MM.1S (cell line): ENCODE measurements at places on chromosomes 5 and 9.

GRCh38 chr5:32526810-32527209 is 58.5 kb upstream of the SUB1 start:
- no peak for DNase-seq

GRCh38 chr9:134320868-134321471 is 5.3 kb upstream of the RXRA start:
- DNase-seq, result no peak

DNA sequence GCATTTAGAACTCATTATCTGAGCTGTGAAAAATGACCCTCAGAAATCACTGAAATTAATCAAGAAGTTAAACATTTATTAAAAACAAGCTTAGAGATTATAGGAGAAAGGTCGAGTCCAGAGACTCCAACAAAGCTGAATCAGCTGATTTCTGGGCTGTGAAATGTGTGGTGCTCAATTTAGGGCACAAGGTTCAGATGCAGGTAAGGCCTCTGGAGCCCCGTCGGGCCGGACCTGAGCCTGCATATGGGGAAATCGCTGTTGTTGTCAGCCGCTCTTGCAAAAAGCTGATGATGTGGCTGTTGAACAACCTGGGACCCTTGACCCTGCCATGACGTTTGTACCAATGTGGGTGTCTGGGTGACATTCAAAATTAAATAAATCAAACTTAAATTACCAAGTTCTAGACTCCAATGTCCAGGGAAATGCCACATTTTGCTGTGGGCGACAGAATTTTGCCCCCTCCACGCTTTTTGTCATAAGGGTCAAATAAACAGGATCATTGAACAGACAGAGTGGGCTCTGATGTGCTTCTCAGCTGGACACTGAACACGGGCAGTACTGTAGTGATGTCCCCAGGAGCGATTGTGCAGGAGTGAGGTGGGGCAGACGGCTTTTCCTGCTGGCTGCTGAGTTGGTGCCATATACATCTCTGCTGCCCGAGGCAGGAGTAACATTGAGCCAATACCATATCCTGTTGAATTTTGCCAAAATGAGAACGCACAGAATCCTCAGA is 27.2 kb upstream of the FBP1 start:
- no peak for DNase-seq

DNA sequence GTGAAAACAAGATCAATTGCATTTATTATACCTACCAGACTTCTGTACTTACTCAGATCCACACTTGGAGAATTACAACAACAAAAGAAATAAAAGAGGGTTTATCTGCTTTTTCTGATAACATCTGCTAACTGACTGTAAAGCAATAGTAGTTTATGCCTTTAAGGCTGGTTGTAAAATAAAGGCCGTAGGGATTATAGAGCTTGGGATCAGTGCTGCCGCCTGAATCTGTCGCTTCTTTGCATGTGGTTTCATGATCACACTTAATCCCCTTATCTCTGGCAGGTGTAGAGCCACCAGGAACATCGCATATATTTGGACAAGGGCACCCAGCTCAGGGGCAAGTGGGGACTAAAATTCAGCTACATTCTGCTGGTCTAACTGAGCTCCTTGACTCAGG is 146.7 kb downstream of the CCDC192 start:
- DNase-seq, result no peak

- no peak for DNase-seq
Observed at GRCh38 chr5:79509244-79509885, 4.6 kb downstream of the HOMER1 start.

DNA sequence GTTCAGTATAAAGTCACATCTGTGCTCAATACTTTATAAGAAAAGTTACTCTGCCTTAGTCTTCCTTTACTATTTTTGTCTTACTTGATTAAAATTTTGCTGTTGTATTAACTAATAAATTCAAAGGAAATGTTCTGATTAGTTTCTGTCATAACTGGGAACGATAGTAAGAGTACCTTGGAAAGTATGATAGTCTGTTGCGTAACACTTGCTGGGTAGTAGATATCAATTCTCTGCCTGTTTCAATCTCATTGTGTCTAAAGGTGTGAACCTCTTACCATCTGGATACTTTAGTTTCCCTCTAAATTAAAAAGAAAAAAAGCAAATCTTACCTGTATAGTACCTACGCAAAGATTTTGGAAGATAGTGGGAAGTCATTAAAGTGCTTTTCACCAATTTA is 48.5 kb downstream of the COMMD10 start:
- DNase-seq, result no peak

DNA sequence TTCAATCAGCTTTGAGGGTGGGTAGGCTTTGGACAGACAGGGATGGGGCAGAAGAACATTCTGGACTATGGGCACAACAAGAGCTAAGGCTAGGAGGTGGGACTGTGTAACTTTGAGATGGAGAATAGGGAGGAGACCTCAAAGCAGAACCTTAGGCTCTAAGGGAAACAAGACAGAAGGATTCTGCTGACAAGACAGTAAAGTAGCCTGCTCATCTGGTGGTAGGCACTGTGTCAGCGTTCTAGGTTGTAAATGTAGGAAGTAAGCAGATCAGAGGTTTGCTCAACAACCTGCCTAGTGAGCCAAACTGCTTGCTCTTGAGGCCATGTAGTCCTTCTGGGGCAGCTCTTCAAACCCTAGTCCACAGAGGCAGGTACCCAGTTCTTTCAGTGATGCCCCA is 15.0 kb upstream of the IL12B start:
- peak; percentile 90 for DNase-seq

GRCh38 chr9:98142182-98142907 is 23.3 kb upstream of the TRIM14 start:
- no peak for DNase-seq

DNA sequence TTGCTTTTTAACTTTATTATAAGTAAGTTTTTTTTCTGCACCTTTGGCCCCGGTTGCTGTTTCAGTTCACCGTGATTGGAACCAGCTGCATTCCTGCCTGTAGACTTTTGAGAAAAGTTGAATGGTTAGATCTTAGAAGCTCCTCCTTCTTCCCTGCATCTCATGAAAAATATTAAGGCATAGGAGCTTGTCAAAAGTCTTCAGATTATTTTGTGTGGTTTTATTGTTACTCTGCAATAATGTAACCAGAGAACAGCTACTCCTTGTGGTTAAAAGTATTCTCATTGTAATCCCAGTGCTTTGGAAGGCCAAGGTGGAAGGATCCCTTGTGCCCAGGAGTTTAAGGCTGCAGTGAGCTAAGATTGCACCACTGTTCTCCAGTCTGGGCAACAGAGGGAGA is 3.3 kb upstream of the SLC2A8 start:
- no peak for DNase-seq

GRCh38 chr5:10297646-10298204 is 10.0 kb downstream of the CMBL start:
- no peak for DNase-seq

GRCh38 chr9:99180662-99181061 is 41.1 kb downstream of the ALG2 start:
- DNase-seq, result no peak

GRCh38 chr9:20236676-20237075 is 385.6 kb downstream of the MLLT3 start:
- DNase-seq, result no peak

- no peak for DNase-seq
Observed at GRCh38 chr9:99360026-99360425, 137.9 kb downstream of the SEC61B start.

GRCh38 chr5:51392689-51393199 is 9.5 kb downstream of the ISL1 start:
- DNase-seq, result no peak

GRCh38 chr5:33894566-33894965 is 2.8 kb upstream of the ADAMTS12 start:
- DNase-seq, result no peak

- no peak for DNase-seq
Observed at GRCh38 chr5:95241635-95242034, 43.3 kb downstream of the MCTP1 start.

DNA sequence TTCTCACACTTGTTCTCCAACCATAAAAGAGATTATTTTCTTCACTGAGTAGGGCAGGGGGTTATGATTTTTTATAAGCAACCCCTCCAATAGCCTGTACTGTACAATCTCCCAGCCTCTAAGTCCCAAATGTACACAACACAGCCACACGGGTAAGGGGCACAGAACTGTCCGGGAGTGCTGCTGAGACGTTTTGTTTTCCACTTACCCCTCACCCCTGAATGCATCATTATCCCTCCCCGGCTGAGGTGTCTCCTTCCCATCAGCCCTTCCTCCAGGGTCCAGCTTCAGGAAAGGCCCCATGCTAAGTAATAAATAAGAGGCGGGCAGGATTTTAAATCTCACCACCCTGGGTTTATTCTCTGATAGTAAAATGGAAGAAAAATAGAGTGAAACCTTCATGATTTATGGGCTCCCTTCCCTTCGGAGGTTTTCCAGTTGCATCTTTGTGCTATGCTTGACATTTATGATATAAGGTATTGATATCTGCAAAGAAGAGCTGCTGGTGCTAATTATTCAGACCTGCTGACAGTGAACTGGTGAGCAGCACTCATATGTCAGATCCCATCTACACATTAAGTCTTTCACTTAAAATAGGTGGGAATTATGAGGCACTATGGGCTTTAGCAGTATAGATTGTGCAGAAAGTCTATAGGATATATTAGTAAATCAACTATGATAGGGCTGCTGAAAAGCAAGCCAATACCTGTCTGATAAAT is 67.2 kb upstream of the MEGF10 start:
- DNase-seq, result no peak

- no peak for DNase-seq
Observed at GRCh38 chr5:14366763-14367162, 214.8 kb upstream of the OTULINL start.

DNA sequence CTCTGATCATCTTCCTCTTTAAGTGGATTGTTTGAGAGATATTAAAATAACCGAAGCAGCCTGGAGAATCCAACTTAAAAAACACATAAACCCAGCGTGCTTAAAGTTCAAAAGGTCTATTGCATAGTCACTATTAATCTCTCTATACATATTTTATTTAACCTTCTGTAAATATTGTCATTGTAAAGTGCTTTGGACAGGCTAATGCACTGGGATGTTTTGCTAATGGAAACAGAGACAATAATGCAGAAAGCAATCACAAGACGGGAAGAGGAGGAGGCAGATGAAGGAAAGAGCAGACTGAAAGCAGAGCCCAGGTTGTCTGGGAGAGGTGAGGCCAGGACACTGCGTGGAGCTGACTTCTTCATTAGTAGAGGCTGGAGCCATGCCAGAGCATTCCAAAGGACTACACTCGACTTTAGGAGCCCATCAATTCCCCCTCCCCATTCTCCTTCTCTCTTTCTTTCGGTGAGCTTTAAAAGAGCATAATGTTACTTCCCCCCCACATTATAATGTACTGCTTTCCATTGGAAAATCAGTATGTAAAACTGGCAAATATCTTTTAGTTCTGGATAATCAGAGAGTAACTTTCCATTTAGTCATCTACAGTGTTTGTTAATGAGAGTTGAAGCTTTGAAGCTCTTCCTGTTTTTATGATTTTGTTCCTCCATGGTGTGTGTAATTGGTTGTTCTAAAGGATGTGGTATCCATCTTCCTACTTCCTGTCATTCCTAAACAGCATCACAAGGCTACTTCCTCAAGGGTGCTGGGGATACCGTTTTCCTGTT is 307.3 kb upstream of the MPDZ start:
- DNase-seq, result no peak

DNA sequence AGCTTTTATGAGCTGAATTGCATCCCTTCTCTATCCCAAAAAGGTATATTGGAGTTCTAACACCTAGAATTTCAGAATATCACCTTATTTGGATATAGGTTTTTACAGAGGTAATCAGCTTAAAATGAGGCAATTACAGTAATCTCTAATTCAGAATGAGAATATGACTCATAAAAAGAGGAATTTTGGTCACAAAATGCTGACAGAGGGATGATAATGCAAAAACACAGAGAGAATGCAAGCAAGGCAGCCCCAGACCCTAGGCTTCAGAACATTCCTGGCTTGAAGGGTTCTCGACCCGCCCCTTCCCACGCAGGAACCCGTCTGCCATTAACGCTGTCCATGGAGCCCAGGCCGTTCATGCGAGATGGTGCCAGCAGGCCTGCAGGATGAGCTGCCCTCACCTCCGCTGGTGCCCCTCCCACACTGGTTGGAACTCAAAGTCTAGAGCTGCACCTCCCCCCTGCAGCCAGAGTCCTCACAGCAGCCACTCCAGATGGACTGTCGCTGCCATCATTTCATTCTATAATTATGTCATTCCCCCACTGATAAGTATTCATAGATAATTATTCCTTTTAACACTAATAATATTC is 1173.4 kb upstream of the ACO1 start:
- DNase-seq, result no peak

DNA sequence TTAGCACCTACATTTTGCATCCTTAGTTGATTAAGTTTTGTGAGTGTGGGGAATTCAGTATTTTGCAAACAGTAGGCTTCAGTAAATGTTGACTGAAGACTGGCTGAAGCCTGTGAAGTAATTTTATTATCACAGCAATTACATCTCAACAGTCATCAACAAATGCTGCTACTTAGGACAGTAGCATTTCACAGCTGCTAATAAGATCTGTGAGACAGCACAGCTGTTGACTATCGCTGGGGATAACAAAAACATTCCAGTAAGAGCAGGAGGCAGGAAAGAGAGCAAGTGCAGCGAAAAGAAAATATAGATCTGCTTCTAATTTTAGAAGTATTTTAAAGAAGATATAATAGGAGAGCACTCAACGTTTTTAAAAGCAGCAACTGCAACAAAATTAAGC is 117.3 kb upstream of the FGF10 start:
- no peak for DNase-seq

DNA sequence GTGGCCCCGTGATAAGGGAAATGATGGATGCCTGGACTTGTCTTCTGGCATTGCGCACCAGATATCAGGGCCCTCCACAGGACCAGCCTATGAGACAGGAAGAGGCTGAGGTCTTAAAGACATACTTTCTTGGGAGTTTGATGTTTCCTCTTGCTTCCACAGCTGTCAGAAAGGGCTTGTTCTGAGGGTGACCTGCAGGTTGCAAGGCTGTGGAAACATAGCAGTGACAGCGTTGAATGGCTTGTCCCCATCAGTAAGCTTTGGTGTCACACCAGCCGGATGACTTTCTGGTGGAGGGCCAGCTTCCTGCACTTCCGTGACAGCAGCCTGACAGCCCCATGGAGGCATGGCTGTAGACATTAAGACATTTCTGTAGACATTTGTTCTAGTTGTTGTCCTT is 143.2 kb downstream of the C9orf152 start:
- no peak for DNase-seq

DNA sequence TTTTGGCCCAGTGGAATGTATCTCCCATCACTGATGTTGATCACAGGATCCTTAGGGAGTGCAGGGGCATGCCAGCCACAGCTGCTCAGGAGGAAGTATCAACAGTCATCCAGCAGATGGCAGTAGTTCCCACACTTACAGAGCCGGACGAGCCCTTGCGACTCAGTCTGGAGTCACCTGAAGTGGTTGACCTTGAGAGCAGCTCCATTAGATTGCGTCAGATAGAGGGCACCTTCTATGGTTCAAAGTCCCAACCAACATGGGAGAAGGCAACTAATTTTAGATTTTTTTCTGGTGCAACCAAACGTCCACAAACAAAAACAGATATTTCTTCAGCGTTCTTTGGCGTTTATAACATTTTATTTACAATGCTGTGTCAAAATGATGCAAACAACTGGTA is 124.5 kb downstream of the EGFLAM start:
- DNase-seq, result peak; percentile 70

GRCh38 chr9:76638001-76638400 is 126.2 kb upstream of the PCA3 start:
- no peak for DNase-seq

- DNase-seq, result no peak
Observed at GRCh38 chr5:115366223-115366622, 69.8 kb upstream of the CCDC112 start.
